ENCODE measurements at places on chromosomes 3 and 15.

DNA sequence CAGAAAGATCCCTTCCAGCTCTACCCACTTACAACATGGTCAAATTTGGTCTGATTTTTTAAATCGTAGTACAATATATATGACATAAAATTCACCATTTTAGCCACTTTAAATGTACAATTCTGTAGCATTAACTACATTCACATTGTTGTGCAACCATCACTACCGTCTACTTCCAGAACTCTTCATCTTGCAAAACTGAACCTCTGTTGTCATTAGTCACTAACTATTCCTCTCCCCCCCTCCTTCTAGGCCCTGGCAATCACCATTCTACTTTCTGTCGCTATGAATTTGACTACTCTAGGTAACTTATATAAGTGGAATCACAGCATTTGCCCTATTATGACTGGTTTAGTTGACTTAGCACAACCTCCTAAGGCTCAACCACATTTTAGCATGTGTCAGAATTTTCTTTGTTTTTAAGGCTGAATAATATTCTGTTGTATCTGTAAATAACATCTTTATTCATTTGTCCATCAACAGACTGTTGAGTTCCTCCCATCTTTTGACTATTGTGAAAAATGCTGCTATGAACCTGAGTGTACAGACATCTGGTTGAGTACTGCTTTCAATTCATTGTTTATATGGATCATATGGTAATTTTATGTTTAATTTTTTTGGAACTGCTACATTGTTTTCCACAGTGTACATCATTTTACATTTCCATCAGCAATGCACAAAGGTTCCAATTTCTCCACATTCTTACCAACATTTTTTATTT, 35.5 kb upstream of the CCR2 start:
- DNase-seq: no peak

- DNase-seq: no peak
Measured at GRCh38 chr15:73948396-73948795, 22.1 kb downstream of the LOXL1 start.

GRCh38 chr15:80208758-80209734, 43.0 kb downstream of the CTXND1 start:
- peak; percentile 34 for DNase-seq

- no peak for DNase-seq
Measured at GRCh38 chr15:98620020-98620419, 28.3 kb upstream of the IGF1R start.

GRCh38 chr15:73989001-73989798, 2.9 kb downstream of the STOML1 start:
- no peak for DNase-seq

DNA sequence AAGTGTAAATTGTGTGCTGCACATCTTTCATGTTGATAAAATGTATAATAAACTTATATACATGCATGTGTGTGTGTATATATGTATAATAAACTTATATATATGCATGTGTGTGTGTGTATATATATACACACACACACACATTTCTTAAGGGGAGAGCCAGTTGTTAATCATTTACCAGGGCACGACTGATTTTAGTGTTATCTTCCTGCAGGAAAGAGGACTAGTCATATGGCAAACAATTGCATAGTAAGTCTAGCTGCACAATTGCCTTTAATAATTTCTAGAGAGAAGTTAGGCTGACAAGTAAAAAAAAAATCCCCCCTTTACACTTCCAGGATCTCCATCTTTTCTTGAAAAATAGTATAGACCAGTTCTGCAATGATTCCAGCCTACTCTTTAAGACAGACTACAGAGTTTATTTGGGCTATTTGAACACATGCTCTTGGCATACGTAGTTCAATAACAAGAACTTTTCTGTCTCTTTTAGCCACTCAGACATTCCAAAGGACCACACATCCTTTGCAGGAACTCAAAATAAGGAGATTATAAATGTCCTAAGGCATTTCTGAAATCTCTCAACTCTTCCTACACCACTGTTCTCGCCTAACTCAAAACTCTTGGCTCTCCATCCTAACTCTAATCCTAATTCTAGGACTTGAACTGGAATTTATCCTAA, 163.6 kb upstream of the SETMAR start:
- DNase-seq: no peak

- DNase-seq: no peak
Measured at GRCh38 chr15:82111918-82112317, 66.1 kb upstream of the MEX3B start.

- DNase-seq: no peak
Measured at GRCh38 chr3:127233371-127233770, 40.4 kb downstream of the PRR23E start.

DNA sequence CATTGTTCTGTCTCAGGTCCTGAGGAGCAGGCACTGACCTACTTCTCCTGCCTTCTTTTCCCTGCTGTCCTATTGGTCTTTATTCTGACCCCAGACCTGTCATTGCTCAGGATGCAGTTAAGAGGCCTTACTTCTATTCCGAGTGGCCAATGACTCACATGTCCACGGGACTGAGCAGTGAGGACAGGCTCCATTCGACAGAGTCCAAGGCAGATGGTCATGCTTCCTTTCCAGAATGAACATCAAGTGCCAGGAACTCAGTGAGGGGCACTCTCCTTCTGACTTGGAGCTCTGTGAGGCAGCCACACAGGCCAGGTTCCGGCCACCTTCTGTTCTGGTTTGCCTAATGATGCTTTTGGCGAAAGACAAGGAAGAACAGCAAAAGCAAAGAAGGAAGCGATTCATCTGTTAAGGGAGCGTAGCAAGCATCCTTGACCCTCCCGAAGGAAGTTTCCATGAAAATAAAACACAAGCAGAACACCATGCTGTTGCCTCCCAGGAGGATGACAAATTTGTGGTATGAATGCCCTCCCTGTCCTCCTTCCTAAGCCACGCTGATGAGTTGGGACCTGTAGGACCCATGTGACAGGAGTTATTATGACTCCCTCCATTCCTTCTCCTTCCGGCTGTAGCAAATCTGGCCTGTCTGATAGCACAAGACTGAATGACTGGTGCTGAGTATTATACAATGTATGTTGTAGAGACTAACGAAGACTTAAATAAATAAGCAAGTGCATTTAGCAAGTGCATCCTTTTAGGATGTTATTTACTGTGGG, 14.4 kb upstream of the TPRG1 start:
- peak; percentile 92 for DNase-seq

- DNase-seq: no peak
Measured at GRCh38 chr15:44157679-44158078, 37.4 kb downstream of the FRMD5 start.

DNA sequence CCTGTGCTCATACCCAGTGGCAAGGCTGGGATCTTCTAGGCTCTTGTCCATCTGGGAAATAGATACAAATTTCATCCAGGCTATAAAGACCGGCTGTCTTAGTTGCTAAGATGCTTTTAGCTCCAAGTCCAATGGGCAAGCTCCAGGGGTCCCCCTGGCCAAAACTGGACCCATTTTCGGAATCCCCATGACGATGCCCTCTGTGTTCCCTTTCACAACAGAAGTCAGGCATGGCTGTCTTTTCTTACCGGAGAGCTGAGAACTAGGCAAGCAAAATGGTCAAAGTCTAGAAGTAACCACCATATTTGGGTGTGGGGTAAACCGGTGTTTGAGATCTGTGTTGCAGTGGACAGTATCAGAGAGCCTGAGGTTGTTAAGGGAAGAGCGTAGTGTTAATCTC, 1.0 kb downstream of the GLYCTK start:
- DNase-seq: no peak

- no peak for DNase-seq
Measured at GRCh38 chr3:99951701-99952100, 134.0 kb downstream of the CMSS1 start.

- DNase-seq: no peak
Measured at GRCh38 chr3:33186524-33187367, 31.9 kb downstream of the SUSD5 start.

- no peak for DNase-seq
Measured at GRCh38 chr3:119352863-119353527, 58.8 kb downstream of the ARHGAP31 start.

DNA sequence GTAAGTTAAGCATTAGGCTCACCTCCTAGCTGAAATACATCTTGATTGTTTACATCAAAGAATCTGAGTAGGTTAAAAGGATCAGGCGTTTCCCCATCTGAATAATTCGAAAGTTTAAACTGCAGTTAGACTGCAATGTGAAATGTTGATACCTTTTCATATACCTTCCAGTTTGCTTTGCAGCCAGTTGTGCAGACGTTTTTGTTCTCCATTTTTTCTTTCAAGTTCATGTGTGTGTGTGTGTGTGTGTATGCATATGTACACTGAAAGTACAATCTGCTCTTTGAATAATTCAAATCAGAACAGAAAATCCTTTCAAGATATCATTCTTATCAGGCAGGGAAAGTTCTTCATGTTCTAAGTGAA, 2.9 kb downstream of the ITPR1 start:
- DNase-seq: no peak

DNA sequence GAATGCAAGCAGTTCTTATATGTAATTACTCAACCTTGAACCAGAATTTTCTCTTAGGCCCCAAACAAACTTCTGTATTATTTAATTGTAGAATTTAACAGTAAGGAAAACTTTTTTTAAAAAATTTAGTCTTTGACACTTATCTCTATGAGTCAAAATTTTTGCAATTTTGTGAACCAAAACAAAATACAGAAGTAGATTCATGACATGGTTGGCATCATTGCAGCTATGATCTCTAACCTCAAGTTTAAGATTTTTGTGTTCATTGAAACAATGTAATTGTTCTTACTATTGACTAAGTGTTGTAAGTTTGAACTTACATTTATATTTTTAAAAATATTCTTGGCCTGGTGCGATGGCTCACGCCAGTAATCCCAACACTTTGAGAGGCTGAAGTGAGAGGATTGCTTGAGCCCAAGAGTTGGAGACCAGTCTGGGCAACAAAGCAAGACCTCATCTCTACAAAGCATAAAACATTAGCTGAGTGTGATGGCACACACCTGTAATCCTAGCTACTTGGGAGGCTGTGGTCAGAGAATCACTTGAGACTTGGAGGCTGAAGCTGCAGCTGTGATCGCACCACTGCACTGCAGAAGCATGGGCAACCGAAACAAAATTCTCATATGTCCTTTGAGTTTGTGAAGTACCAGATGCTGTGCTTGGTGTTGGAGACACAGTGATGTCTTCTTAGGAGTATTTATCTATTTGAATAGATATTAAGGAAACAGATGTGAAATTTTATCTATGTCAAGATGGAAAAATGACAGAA, 39.7 kb downstream of the STT3B start:
- DNase-seq: no peak

GRCh38 chr3:104564045-104564643, 802.6 kb upstream of the ALCAM start:
- DNase-seq: no peak

DNA sequence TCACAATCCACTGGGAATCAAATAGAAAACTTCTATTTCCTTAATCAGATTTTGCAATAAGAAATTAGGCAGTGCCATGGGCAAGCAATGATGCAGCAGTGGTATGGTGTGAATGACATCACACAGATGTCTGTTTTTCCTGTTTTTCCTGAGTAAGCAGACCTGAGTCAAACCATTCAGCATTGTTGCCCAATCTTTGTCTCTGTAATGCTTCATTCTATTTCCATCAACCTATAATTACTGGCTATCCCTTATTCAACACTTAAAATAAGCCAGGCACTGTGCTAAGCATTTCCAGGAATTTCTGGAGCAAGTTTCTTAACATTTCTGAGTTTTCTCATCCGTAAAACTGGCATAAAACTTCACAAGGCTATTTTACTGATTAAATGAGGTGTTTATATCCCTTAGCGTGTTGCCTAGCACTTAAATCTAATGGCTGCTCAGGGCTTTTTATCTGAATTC, 11.3 kb upstream of the OXSR1 start:
- DNase-seq: no peak

DNA sequence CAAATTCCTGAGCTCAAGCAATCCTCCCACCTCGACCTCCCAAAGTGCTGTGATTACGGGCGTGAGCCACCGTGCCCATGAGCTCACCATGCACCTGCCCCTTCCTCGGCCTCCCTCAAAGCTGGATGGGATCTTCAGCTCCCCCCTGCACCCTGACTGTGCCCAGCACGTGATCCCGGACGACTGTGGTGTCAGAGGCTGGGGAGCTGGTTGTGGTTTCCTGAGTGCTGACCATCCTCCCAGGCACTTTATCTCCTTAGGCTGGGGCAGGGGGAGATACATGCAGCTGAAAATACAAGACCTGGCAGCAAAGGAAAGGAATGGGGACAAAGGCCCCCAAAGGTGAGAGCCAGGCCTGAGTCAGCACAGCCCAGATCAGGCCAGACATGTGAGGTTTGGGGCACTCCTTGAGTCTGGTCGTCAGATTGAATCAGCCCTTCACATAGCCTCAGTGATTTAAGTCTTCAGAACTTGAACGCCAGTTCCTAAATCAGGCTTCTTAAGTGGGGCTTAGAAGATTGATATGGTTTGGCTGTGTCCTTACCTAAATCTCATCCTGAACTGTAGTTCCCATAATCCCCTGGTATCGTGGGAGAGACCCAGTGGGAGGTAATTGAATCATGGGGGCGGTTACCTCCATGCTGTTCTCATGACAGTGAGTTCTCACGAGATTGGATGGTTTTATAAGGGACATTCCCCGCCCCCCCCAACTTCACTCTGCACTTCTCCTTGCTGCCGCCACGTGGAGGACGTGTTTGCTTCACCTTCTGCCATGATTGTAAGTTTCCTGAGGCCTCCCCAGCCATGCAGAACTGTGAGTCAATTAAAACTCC, 35.8 kb downstream of the PRKCD start:
- DNase-seq: no peak

DNA sequence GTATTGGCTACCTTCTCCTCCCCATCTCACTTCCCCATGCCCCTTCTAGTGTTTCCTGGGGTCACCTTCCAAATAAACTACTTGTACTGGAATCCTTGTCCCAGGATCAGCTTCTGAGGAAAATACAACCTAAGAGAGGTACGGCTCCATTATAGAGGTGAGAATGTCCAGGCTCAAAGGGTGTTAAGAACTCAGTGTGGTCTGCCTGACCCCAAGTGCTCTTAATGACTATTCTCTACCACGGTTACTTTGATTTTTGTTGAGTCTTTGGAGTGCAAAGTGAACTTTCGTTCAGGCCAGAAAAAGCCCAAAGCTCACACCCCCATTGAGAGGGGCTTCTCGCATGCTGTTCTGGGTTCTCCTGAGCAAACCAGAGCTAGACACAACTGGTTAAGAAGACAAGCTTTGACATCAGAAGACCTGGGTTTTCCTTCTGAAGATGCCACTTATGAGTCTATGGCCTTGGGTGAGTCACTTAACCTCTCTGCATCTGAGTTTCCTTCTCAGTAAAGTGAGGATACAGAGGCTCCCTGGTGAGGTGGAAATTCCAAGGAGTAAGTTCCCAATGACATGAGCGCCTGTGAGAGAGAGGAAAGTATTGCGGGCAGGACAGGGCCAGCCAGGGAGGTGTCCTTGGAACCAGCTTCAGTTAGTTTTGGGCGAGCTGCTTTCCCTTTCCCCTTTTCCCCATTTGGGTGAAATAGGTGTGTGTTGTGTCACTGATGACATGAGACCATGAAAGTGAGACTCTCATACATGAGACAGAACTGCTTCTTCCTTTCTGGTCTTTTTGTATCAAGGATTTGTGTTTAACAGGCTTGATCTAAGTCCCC, 475.0 kb upstream of the PROK2 start:
- DNase-seq: no peak
